NCI-H510A treated with DMSO at 0.1 percent for 48 hours (cell line): ENCODE measurements at places on chromosomes 13 and 19.
A peak's percentile ranks its signal among the peaks of the same experiment; 100 is the strongest.

DNA sequence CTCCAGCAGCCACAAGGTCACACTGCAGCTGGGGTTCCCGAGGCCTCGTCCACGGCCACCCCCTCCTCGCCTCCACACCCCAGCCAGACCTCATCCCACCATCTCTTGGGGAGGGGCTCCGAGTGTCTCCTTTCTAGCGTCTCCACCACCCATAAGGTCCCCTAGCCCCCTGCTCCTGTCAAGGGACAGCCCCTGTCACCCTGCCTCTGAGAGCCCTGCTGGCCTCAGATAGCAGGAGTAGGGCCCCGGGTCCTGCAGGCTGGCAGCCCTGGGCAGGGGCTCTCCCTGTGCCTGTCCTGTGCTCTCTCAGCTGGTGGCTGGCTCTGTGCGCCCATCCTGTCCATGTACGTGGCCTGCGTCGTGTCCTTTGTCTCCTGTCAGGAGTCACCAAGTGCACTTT lies 17.0 kb downstream of the COMP start:
- no peak for DNase-seq

DNA sequence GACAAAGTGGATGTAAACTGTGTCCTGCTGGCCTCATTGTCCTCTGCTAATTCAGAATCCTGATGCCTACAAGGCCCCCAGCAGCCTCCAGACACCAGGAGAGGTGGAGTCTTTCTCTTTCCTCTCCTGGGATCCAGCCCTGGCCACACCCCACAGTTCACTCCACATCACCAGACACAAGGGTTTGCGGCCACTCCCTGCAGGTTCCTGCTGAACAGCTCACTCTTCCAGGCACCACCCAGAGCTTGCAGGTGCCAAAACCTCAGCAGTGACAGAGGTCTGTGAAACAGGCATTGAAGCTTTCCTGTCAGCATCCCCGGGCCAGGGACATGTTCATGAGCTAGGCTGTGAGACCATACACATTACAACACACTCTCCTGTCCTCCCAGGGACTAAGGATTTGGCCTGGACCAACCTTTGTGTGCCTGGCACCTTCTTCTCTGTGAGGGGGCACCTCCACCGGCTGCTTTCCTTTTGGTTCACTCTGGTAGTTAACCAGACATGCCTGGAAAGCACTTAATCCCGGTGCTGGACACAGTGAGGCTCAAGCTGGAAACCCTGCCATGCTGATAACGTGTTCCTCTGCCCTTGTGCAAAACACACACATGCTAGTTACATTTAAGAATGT lies 11.1 kb upstream of the ATP12A start:
- no peak for DNase-seq

- DNase-seq: no peak
Measured at GRCh38 chr13:41579168-41579567, 121.8 kb downstream of the RGCC start.

GRCh38 chr19:13849991-13850909 lies 26.7 kb upstream of the NANOS3 start:
- peak; percentile 43 for DNase-seq

DNA sequence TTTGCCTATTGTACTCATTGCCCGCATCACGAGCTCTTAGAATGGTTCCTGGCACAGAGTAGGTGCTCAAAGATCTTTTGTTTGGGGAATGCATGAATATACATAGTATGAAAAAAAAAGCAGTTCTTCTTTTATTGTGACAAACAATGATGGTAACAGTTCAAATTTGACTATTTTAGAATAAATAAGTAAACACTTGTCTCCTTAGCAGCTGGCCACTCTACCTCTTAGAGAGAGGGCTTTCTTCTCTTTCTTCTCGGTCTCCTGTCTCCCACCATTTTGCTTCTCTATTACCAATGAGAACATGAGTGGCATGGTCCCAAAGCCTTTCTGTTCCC lies 639 bp upstream of the SLAIN1 start:
- no peak for DNase-seq

- DNase-seq: no peak
Measured at GRCh38 chr13:41365631-41366030, 54.6 kb downstream of the NAA16 start.
